HT1080 (cell line): ENCODE measurements at places on chromosomes 4 and X.

DNA sequence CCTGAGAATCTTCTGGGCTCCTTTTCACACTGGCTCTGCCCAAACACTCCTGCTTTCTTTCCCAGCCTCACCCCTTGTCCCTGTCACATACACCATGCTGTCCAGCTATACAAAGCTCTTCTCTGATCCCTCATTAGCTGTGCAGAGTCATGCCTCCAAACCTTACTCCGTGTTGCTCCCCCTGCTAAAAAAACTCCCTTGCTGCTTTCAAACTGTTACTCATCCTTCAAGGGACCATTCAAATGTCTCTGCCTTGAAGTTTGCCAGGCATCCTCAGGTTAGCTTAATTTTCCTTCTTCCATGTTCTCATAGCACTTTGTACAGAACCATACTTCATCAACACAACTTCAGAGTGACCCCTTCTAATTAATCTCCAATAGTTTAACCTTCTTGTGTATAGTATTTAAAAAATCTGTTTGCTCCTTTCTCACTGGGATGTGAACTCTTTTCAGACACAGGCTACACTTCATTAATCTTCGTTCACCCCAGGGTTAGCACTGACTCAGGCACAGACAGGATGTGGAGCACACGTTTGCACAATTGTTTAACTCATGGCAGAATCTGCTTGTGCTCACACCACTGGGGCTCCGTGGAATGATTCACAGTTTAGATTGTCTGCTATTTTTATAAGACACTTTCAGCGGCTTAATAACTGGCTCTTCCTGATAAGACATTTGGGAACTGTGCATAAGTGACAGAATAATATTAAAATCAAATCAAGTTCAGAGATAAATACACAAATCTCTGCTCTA lies 21.4 kb upstream of the SEL1L3 start:
- peak; percentile 72 for DNase-seq

GRCh38 chrX:65689377-65689776 lies 21.9 kb downstream of the MSN start:
- DNase-seq = no peak

GRCh38 chrX:54639018-54639345 lies 109.0 kb downstream of the GNL3L start:
- DNase-seq = no peak

DNA sequence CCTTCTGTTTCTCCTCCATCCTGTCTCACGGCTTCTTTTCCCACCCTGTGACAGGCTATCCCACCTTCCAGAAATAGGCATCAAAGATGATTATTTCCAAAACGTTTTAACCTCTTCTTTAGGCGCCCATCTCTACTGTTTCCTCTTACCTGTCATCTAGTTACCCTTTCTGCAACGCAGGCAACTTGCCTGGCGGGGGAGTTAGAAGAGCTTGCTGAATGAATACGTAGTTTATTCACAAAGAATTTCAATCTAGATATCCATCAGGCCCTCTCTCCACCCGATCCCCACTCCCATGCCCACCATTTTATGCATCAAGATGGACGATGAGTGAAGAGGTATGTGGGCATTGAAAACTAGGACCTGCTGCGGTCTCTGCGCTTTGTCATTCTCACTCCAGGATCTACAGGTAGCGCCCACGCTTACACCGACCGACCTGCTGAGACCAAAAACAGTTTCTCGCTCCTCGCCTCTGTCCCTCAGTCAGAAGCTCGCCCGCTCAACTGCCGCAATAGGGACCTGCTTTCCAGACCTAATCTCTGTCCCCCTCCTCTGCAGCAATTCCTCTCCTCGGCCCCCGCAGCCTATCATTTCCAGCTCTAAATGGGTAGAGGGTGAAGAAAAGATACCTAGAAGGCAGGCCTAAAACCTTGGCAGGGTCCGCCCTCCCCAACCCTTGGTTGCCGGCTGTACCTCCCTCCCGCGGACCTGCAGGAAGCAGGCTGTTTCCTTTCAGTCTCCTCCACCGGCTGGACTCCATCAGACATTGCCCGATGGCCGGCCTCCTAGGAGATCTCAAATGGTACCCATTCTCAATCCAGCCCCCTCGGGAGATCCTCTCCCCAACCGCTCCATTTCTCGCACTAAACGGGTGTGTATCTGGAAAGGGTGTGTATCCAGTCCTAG lies 624 bp downstream of the BEX5 start:
- DNase-seq = no peak

DNA sequence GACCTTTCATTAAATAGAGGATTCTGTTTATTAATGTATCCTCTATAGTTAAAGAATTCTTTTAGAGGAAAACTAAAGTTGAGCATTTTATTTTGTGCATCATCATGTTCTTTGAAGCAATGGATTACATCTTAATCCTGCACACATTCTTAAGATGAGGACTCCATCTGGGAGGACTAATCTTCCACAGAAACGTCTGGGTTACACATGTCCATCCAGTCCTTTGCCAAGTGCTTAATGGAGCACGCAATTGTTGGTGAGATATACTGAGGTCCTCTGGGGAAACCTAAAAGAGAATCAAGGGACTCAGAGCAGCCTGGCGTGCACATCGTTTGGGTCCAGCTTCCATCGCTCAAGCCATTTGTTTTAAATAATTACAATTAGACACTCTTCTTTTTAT lies 115.1 kb upstream of the SFRP2 start:
- no peak for DNase-seq

GRCh38 chr4:150867148-150867547 lies 147.9 kb downstream of the LRBA start:
- DNase-seq = peak; percentile 68

DNA sequence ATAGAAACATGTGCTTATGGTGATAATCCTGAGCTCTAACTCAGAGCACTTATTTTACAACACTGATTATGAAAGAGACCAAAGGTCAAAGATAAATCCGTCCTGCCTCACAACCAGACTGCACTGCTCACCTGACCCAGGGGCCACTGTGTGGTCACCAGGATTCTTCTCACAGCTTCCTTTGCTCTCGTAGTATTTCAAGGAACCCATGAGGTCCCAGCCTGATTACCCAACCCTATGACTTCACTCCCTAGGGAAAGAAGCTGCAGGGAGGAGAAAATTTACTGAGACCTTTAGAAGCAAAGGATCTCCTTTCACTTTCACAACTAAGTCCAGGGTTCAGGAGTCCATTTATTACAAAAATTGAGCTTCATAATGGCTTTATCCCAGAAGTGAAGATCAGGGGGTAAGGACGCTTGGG lies 9.6 kb downstream of the SLC25A5 start:
- peak; percentile 46 for DNase-seq

GRCh38 chr4:89173336-89174090 lies 62.2 kb downstream of the TIGD2 start:
- no peak for DNase-seq

GRCh38 chr4:184329235-184329634 lies 111.6 kb upstream of the ENPP6 start:
- DNase-seq = no peak

DNA sequence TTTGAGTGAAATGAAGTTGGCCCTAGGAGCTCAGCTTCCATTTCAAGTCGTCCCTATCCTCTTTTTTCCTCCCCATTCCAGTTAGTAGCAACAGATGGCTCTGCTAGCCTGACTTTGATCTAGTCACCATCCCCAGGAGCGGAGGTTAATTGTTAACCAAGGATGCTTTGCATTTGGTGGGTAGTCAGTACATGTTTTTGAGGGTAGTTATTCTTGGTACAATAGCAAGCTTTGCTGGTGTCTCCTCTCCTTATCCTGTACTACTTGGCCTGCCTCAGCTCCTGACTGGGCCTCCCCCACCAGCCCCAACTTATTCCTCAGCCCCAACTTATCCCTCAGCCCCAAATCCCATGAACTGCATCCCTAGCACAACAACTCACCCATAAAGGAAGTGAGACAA lies 14.8 kb upstream of the RTL5 start:
- DNase-seq = no peak

GRCh38 chr4:1366371-1367229 lies 19.6 kb downstream of the UVSSA start:
- no peak for DNase-seq

GRCh38 chr4:1177274-1178141 lies 5.1 kb upstream of the SPON2 start:
- DNase-seq = peak; percentile 11

DNA sequence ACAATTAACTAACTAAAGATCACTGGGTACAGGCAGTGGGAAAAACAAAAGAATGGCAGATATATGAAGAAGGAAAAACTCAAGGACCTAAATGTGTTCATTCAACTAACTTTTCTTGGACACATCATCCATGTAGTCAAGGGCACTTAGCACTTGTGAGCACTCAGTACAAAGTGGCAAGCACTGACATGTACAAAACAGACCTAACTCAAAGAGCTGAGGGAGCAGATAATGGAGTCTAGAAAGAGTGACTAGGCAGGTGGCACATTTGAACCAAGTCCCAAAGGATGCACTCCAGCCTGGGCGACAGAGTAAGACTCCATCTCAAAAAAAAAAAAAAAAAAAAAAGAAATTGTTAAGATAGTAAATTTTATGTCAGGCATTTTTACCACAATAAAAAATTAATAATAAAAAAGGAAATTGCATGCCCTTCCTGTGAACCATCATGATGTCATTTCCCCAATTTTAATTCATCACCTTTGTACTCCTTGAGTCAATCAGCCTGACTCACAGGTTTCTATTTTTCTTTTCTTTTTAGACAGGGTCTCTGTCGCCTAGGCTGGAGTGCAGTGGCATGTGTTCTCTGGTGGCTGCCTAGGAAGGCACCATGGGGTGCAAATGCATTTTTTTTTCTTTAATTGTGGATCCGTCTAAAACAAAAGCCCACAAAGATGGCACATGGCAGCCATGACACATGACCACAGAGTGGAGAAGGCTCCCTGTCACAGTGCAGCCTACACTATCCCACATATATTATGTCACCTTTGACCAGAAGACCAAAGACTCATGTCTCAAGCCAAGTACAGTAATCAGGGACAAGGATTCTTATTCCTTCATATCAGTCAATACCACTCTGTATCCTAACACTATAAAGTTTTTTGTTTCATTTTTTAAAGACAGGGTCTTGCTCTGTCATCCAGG lies 91.9 kb downstream of the CHST7 start:
- peak; percentile 56 for DNase-seq

- DNase-seq = peak; percentile 52
Observed at GRCh38 chr4:28490669-28491068, 1630.0 kb downstream of the STIM2 start.

GRCh38 chr4:48047896-48048295 lies 31.3 kb downstream of the NIPAL1 start:
- no peak for DNase-seq
